Panc1 (cell line): ENCODE measurements at places on chromosomes 5 and 9. TPM values are rescaled to one million over a fixed set of nuclear protein-coding genes. Genes with fewer than 3 reads are reported as not detected.

DNA sequence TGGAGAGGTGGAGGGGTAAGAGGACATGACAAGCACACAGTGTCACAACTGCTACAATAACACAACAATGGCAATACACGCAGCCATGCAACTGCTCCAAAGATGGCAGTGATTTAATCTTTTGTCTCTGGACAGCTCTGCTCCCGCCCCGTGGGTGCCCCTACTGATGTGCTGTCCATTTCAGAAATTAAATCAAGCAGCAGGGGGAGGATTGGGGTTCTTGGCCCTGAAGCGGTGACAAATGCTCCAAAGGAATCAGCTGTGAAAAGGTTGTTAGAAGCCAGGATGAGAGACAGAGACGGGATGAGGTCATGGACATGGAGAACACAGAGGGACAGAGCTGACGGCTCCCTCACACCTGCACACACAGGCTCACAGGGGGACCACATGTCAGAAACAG is 22.6 kb downstream of the CNTFR start:
- no peak for DNase-seq

- DNase-seq: no peak
Observed at GRCh38 chr5:16616536-16617273, at the start of gene RETREG1. TSS of gene RETREG1 (minus strand) at chr5:16616997. CDS start at chr5:16616971, 26 bp downstream.

Gene HACD4
- 0.13 TPM for total RNA-seq

Gene ZNG1C
- 22.4 TPM for total RNA-seq
